ENCODE measurements at places on chromosomes 3 and 15.

DNA sequence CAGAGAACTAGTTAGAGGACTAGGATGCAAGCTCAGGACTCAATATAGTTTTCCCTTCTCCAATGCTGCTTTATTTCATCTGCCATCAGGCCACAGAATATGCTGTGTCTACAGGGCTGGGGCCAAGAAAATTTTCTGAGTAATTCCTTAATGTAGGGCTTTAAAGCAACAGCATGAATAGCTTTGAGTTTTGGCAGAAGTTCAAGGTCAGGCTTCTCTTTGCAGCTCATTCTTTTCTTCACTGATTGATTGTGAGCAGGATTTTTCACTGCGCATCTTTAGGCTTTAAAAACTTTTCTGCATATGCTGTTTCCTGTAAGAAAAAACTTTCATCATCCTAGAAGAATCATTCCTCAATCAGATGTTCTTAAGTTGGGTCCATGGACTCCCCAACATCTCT, 4.6 kb downstream of the TMEM108 start:
- DNase-seq, result no peak

GRCh38 chr3:8255725-8256124, 245.9 kb upstream of the LMCD1 start:
- no peak for DNase-seq

GRCh38 chr3:159839561-159840379, 148.9 kb upstream of the IL12A start:
- peak; percentile 94 for DNase-seq

- DNase-seq, result no peak
These were observed 50.9 kb downstream of the FRMD5 start for GRCh38 chr15:44144184-44144583.

DNA sequence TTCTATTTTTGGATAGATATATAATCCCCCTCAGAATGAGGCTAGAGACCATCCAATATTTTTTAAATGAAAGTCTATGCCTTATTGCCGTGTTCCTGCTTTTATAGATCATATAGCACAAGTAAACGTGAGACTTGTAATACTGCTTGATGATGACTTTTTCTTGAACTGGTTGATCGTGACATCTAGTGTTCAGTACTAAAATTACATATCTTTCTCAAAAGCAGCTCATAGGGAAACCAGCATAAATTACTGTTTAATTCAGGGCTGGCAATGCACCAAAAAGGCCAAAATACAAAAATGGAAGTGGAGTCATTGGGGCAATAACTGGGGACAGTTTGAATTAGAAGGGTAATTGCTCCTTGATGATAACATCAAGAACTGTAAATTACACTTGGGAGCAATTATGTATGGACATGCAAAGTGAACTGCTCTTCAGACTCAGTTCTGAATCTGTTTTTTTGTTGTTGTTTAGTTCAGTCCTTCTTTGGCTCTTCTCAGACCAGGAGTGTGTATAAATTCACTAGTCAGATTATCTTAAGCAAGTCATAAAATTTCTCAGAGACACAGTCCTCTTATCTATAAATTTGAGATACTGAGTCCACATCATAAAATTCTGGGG, 325.3 kb downstream of the THSD4 start:
- DNase-seq, result peak; percentile 92

DNA sequence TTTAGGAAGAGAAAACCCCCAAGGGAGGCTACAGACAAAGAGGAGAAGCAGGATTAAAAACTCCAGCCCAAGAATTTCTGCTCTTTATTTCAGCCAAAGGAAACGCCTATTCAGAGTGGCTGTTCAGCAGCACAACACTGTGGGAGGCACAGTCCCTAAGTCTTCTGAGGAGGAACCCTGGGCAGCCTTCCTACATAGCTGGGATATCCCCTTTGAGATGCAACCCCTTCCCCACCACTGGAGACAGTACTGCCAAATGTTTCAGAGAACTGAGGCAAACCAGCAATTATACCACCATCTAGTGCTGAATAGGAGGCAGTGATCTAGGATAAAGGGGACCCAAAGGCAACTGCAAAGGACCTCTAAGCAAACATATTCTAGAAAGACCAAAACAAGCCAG, 168.1 kb downstream of the VPS13C start:
- DNase-seq, result no peak

DNA sequence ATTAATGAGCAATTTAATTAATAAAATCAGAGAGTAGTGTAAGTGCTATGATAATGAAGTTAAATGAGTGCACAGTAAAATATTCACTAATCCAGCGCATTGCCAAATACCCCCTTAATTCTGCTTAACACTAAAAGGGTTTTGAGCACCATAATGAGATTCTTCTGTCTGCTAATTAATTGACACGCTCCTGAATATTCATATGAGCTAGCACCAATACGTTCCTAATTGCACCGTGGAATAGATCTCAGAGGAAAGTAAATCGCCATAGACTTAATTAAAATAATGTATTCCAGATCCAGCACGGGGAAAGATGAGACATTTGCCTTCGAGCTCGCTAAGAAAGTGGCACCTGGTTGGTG, 9.6 kb upstream of the FOXB1 start:
- no peak for DNase-seq

GRCh38 chr15:58232281-58233065, 94.3 kb downstream of the AQP9 start:
- DNase-seq, result no peak

DNA sequence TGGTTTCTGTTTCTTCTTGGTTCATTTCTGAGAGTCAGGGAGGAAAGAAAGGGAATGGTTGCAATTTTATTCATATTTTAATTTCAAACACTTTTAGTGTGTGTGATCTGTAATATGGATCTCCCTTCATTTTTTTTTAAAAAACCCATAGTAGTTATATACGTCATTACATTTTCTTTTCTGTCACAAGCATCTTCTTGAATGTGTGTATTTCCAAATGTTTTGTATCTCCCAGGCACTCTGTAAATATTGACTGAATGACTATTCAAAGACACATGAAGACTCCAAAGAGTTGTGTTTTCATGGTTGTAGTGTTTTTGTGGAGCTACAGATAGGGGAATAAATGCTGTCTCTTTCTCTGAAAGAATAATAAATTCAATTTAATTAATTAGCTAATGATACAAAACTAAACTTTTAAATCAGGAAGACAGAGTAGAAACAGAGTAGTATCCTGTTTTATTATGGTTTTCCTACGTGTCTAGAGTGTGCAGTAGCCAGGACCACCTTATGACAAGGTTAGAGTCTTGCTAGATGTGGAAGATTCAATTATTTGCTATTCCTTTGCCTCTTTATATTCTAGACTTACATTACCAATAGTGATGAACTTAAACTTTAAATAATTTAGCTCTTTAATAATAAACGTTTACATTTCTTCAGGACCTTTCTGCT, 35.5 kb downstream of the NECTIN3 start:
- no peak for DNase-seq

- no peak for DNase-seq
These were observed 15.2 kb upstream of the MME start for GRCh38 chr3:155064920-155065319.

- DNase-seq, result no peak
These were observed 51.1 kb downstream of the CHST2 start for GRCh38 chr3:143170676-143171075.

GRCh38 chr3:122921791-122922651, 105.5 kb downstream of the SEMA5B start:
- peak; percentile 68 for DNase-seq

- no peak for DNase-seq
These were observed 18.2 kb downstream of the PTPN23 start for GRCh38 chr3:47399016-47399415.

- DNase-seq, result no peak
These were observed 12.9 kb downstream of the BDH1 start for GRCh38 chr3:197542741-197543454.

DNA sequence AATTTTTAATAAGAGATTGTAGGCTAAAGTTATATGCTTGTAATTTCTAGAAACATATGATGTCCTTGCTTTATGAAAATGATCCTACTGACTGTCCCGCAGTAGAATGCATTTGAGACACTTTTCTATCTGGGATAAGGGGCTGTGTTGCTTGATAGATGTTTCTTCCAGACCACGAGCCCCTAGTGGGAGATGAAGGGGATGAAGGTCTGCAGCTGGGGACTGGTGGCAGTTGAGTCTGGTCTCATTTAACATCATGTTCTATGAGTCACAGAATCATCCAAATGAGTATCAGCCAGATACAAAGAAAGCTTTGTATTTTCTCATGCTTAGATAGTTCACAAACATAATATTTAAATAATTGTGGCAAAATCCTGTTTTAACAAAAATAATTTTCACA, 84.3 kb upstream of the PRTG start:
- no peak for DNase-seq

- no peak for DNase-seq
These were observed 202.7 kb downstream of the ITPR1 start for GRCh38 chr3:4695846-4696245.

DNA sequence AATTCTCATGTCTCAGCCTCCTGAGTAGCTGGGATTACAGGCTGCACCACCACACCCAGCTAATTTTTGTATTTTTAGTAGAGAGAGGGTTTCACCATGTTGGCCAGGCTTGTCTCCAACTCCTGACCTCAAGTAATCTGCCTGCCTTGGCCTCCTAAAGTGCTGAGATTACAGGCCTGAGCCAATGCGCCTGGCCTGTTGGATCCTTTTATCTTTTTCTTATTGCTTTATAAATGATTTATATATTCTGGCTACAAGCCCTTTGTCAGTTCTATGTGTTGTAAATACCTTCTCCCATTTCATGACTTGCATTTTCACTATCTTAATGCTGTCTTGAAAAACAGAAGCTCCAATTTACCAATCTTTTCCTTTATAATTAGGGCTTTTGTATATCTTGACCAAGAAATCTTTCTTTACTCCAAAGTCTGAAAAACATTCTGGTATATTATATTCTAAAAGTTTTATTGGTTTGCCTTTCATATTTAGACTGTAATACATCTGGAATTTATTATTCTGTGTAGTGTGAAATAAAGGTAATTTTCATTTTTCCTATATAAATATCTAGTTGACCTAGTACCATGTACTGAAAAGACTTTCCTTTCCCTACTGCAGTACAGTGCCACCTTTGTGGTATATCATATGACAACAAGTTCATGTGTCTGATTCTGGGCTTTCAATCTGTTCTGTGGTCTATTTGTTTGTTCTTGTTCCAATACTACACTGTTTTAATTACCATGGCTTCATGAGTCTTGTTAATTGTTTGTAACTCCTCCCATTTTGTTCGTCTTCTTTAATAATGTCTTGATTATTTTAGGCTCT, 52.9 kb upstream of the RNU6-1 start:
- DNase-seq, result no peak

GRCh38 chr15:71152542-71152941, 37.3 kb downstream of the THSD4 start:
- no peak for DNase-seq

GRCh38 chr3:47731061-47731460, 50.6 kb downstream of the SMARCC1 start:
- DNase-seq, result no peak

DNA sequence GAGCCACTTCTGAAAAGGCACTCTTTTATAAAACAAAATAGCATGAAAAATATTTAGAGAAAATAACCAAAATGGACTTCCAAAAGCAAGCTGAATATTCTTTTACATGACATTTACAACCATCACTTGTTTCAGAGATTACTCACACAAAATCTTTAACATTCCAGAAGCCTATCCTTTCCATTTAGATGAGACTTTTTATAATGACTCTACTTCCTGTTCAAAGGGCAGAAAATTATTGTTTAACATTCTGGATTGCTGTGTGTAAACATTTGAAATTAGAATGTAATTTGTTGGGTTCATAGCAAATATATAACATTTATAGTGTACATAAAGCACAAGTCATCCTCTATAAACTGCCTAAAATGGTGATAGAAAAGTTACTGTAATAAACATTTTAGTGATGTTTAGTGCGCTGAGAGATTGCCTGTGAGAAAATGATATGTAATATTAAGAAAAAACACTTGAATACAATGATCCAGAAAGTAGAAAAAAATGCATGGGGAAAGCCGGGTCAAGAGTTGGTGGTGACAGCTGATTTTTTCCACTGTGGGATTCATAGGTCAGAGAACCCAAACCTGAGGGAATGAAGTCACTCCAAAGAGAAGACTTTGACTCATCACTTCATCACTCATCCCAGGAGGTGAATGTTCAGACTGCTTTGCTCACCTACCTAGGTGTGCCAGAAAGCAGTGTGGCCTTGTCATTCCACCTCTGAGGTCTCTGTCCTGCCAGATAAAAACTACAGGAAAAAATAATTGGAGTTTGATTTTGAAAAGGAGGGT, 305.8 kb downstream of the ARPP21 start:
- no peak for DNase-seq

- no peak for DNase-seq
These were observed 8.0 kb downstream of the GLT8D1 start for GRCh38 chr3:52697632-52697965.

- no peak for DNase-seq
These were observed 32.1 kb downstream of the SLC22A14 start for GRCh38 chr3:38314112-38314763.

GRCh38 chr15:45790325-45790943, 155.6 kb downstream of the SQOR start:
- peak; percentile 3 for DNase-seq

GRCh38 chr3:152444029-152444641, 175.4 kb downstream of the MBNL1 start:
- peak; percentile 68 for DNase-seq

- DNase-seq, result no peak
These were observed 8.3 kb downstream of the TRA2B start for GRCh38 chr3:185929192-185930151.

- peak; percentile 14 for DNase-seq
These were observed 56.9 kb downstream of the CYP19A1 start for GRCh38 chr15:51281368-51281967.

GRCh38 chr3:176787506-176787905, 409.8 kb downstream of the TBL1XR1 start:
- DNase-seq, result no peak

DNA sequence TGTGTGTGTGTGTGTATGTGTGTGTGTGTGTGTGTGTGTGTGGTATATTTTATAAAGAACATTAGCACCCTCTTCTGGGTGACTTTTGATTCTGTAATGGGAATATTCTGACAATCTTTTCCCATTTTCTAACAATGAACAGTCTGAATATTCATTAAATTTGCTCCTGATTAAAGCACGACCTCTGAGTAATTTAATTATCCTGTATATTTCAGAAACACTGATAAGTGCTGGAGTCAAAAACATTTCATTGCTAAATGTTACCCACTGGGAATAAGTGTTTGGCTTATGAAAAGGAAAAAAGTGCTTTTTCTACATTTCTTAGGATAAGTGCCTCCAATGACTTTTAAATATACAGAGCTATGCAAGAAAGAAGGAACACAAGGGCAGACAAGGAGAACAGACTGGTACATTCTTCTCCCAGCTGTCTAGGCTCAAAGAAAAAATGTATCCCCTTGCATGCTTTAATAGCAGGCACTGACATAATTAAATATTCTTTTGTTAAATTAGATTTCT, 32.3 kb upstream of the SYNPR start:
- no peak for DNase-seq

DNA sequence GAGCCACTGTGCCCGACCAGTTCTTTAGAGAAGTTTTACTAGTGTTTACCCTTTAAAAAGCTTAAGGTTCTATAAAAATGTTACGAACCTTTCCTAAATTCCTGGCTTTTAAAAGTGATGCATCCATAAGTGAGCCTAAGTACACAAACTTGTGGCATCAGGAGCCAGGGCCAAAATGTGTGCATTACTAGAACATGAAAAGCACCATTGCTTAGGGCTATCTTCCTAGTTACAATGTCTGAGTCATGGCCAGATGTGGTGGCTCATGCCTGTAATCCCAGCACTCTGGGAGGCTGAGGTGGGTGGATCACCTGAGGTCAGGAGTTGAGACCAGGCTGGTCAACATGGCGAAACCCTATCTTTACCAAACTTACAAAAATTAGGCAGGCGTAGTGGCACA, 39.9 kb downstream of the LEO1 start:
- no peak for DNase-seq

Measured in NCI-H1105 treated with DMSO at 0.1 percent for 48 hours (cell line).